ENCODE measurements at places on chromosomes 7 and 10.

DNA sequence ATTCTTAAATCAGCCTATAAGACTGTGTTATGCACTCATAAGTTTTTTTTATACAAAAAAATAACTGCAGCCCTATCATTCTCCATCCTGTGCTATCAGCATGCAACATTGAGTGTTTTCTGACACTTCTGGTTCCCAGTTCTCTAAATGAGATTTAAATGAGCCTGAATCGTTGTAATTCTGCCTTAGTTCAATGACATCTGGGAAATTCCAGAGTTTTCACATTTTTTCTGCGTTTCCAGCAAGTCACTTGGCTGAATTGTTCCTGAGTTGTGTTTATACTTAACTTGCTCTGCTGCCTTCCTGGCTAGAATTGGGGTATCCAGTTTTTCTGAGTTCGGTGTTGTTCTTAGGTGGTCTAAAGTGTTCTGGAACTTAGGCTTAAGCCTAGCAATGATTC, 636.1 kb upstream of the FZD8 start:
- no peak overlapping the region for H3K27ac ChIP-seq
- no peak for DNase-seq

GRCh38 chr10:32005050-32005449, 51.2 kb downstream of the KIF5B start:
- no peaks in the 10 kb centered on the region for H3K27me3 ChIP-seq
- H3K4me1 ChIP-seq, result no peaks in the 10 kb centered on the region
- no peak overlapping the region for H3K27ac ChIP-seq
- H3K4me3 ChIP-seq, result no peak overlapping the region

- no peak overlapping the region for H3K4me3 ChIP-seq
- no peak for DNase-seq
- no peaks in the 10 kb centered on the region for H3K36me3 ChIP-seq
Observed at GRCh38 chr10:92832998-92833650, 15.2 kb upstream of the EXOC6 start.

- DNase-seq, result no peak
- no peak overlapping the region for H3K27ac ChIP-seq
- H3K27me3 ChIP-seq, result no peaks in the 10 kb centered on the region
- H3K36me3 ChIP-seq, result no peaks in the 10 kb centered on the region
- H3K4me1 ChIP-seq, result no peaks in the 10 kb centered on the region
- H3K4me3 ChIP-seq, result no peak overlapping the region
Observed at GRCh38 chr7:80380957-80381356, 130.9 kb downstream of the GNAT3 start.

DNA sequence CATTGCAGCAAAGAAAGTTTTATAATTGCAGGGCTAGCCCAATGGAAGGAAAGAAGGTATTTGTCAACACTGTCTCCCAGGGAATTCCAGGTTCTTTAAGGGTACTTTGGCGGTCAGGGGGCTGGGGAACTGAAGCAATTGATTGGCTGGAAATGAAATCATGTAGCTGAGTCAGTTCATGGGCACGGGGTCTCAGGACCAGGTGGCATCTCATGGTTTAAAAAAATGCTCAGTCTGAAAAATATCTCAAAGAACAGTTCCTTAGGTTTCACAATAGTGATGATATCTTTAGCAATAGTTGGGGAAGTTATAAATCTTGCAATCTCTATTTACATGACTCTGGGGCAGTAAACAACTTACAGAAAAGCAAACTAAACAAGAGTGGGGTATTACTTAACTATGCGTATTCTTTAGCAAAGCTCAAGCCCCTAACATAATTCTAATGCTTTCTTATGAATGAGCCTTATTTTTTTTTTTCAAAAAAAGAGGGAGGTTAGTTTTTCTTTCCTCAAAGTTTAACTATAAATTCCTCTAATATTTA, 376.9 kb upstream of the NRG3 start:
- no peaks in the 10 kb centered on the region for H3K27me3 ChIP-seq
- no peak overlapping the region for H3K4me3 ChIP-seq
- no peak overlapping the region for H3K27ac ChIP-seq
- no peaks in the 10 kb centered on the region for H3K36me3 ChIP-seq
- no peaks in the 10 kb centered on the region for H3K4me1 ChIP-seq
- DNase-seq, result no peak

DNA sequence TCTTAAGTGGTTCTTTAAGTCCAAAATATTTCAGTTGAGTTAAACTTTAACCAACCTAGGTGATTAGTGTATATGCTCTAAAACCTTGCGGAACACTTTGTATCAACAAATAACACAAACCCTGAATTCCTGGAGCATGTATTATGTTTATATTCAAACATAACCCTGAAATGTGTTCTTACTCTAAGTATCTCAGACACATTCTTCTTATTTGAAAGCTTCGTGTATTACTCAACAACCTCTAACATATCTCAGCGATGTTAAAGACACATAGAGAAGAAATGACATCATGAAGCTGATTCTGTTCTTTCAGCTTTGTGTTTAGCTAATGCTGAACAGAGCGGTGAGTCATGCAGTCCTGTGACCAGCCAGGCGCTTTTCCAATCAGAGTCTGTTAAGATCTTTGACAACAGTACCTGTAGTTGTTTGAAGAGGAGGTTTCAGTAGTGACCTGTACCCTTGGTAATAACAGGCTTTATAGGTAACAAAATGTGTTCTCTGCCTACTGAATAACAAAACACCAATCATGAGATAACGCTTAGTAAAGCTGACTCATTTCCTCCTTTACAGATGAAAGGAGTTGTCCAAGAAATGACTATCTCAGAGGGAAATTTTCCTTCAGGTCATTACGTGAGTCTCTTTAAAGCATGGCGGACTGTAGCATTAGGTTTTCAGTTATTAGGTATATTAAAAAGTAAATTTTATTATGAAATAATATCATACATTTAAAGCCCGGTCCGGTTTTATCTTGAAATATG, 67.3 kb upstream of the KLF6 start:
- H3K27ac ChIP-seq, result peak overlapping the region; percentile 99
- H3K4me1 ChIP-seq, result peaks cover 20% of the 10 kb centered on the region
- H3K36me3 ChIP-seq, result peaks cover 18% of the 10 kb centered on the region
- H3K27me3 ChIP-seq, result no peaks in the 10 kb centered on the region

DNA sequence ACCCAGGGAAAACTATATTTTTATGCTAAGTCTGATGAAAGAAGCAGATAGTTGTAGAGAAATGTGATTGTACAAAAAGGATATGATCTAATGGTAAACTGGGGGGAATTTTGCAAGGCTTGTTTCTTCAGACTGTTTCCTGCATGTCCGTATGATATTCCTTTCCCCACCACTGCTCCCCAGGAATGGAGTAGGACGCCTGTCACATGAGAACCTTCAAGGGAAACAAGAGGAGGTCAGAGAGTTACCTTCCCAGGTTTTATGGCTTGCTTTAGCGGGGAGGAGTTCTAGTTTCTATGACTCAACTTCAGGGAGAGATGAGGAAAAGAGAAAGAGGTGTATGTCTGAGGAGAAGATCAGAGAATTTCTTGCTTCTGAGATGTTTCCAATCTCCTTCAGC, 16.4 kb upstream of the ITPRID1 start:
- no peaks in the 10 kb centered on the region for H3K4me1 ChIP-seq
- no peak overlapping the region for H3K4me3 ChIP-seq
- H3K27me3 ChIP-seq, result no peaks in the 10 kb centered on the region
- no peak for DNase-seq
- no peak overlapping the region for H3K27ac ChIP-seq

DNA sequence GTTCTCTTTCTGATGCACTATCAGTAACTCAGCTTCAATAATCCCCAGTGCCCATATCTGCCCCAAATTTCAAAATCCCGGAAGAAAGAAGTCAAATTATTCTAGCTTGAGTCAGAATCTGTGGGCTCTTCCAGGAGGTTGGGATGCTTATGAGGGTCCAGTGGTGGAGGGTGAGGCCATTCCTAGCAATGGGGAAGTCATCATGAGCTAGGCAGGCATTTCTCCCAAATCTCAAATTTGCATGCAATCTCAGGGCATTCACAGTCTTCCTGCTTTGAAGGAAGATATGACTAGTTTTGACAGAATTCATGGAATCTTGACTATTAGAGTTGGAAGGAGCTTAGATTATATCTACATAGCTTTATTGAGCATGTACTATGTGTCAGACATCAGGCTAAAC, 164.3 kb upstream of the AGK start:
- H3K27ac ChIP-seq, result no peak overlapping the region
- no peak overlapping the region for H3K4me3 ChIP-seq
- no peak for DNase-seq

DNA sequence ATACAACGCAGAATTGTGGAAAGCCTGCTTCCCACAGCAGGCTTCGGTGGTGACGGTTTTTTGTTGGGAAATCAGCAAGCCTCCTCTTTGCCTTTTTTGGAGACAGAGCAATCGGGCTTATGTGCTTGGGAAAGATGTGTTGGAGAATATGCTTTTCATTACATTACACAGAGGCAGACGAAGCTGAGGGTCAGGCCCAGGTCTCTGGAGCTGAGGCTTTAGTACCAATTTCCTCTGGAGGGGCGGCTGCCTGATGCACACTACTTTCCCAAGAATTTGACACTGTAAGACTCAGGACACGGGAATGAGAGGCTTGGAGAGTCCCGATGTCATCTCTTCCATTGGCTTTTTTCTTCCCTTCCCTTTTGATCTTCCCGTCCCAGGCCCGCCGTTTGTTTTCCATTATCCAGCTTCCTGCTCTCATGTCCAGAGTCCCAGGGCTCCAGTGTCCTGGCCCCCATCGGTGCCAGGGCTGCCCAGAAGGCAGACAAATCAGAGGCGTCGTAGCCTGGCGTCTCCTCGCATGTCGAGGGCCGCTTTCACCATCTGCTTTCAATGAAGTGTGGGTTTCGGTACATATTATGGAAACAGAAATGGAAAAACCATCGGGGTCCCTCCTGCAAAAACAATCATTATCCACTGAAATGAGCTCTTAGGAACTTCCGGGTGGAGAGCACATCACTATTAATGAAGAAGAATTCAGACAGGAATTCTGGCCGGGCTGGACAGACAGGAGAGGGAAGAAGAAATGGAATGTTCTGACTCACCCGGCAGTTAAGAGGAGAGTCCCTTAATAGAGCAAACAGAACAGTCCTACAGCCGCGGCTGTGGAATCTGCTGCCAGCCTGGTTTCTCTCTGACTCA, 123.0 kb upstream of the JCAD start:
- H3K4me1 ChIP-seq, result no peaks in the 10 kb centered on the region
- no peak overlapping the region for H3K27ac ChIP-seq
- no peaks in the 10 kb centered on the region for H3K36me3 ChIP-seq
- H3K4me3 ChIP-seq, result no peak overlapping the region
- no peak for DNase-seq
- peaks cover 53% of the 10 kb centered on the region for H3K27me3 ChIP-seq

DNA sequence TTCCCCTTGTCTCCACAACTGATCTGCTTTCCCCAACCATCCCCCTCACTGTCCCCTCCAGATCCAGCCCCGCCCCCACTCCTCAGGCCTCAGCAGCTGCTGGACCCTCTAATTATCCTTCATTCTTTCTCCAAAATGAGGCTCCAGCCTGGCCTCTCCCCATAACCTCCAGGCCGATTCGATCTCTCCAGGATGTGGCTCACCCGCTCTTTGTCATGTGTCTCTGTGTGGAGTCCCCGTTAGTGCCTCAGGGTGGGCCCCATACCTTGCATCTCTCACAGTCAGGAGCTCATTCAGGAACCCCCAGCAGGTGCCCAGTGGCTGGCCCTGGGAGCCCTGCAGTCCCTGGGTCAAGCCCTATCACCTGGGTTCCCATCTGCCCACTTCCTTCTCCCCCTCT, 1.3 kb downstream of the PILRA start:
- H3K4me1 ChIP-seq, result peaks cover 14% of the 10 kb centered on the region
- DNase-seq, result no peak
- peaks cover 9% of the 10 kb centered on the region for H3K36me3 ChIP-seq

DNA sequence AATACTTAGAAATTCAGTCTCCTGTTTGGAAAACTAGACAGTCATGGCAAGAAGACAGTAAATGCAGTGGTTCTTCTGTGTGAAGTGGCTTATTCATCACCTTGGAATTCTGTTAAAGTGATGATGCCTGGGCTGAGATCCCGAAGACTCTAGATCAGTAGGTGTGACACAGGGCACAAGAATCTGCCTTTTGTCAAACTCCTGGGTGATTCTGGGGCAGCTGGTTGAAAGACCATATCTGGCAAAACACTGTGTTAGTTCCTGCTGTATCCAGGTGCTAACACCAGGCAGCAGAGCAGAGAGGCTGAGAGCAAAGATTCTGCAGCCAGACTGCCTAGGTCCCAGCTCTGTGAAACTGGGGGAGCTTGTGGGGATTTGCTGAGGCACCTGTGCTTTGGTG, 26.5 kb downstream of the MRC1 start:
- H3K4me3 ChIP-seq, result no peak overlapping the region
- DNase-seq, result no peak
- no peaks in the 10 kb centered on the region for H3K4me1 ChIP-seq
- no peak overlapping the region for H3K27ac ChIP-seq
- no peaks in the 10 kb centered on the region for H3K36me3 ChIP-seq
- H3K27me3 ChIP-seq, result peaks cover 37% of the 10 kb centered on the region

DNA sequence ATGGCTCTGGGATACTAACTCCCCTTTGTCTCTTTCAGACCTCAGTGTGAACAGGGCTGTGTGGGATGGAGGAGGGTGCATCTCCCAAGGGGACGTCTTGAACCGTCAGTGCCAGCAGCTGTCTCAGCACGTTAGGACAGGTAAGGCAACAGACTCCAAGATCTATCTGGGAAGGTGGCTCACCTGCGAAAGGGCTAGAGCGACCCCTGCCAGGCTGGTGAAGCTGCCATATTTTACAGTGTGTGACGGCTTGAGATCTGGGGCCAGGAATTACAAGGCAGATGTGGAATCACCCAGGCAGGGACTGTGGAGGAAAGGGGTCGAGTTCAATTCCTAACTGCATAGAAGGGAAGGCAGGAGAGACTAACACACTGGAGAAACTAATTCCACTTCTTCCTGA, 11.2 kb downstream of the MUC17 start:
- H3K4me1 ChIP-seq, result no peaks in the 10 kb centered on the region
- H3K36me3 ChIP-seq, result no peaks in the 10 kb centered on the region
- H3K4me3 ChIP-seq, result no peak overlapping the region
- DNase-seq, result no peak
- no peak overlapping the region for H3K27ac ChIP-seq

GRCh38 chr10:124974131-124974530, 32.2 kb downstream of the ZRANB1 start:
- H3K4me3 ChIP-seq, result no peak overlapping the region
- DNase-seq, result no peak
- peaks cover 61% of the 10 kb centered on the region for H3K36me3 ChIP-seq
- H3K27ac ChIP-seq, result no peak overlapping the region
- H3K4me1 ChIP-seq, result peaks cover 34% of the 10 kb centered on the region

DNA sequence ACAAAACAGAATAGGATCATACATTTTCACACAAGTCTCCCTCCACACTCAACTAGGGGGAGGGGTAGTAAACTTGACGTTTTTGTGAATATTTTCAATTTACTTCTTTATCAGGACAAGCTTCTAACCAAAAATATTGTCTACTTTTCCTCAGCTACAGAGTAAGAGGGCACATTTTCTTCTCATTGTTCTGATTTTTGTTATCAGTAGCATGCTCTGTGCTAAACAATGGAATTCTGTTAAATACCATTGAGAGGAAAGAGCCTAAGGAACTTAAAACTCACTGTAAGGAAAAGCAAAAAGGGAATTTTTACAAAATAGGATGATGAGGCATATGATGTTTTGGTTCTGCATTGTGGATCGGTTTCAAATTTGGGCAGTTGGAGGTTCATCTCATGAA, 41.2 kb downstream of the ANLN start:
- H3K27me3 ChIP-seq, result no peaks in the 10 kb centered on the region
- H3K4me1 ChIP-seq, result peaks cover 4% of the 10 kb centered on the region
- DNase-seq, result no peak
- no peak overlapping the region for H3K27ac ChIP-seq

GRCh38 chr7:5613607-5614006, 167.9 kb downstream of the RNF216 start:
- no peaks in the 10 kb centered on the region for H3K4me1 ChIP-seq
- H3K4me3 ChIP-seq, result no peak overlapping the region
- H3K27me3 ChIP-seq, result no peaks in the 10 kb centered on the region
- no peak overlapping the region for H3K27ac ChIP-seq
- peaks cover 13% of the 10 kb centered on the region for H3K36me3 ChIP-seq
- no peak for DNase-seq

Data from effector memory CD8-positive, alpha-beta T cell (primary cell).